ENCODE measurements at places on chromosomes 11 and 22.

DNA sequence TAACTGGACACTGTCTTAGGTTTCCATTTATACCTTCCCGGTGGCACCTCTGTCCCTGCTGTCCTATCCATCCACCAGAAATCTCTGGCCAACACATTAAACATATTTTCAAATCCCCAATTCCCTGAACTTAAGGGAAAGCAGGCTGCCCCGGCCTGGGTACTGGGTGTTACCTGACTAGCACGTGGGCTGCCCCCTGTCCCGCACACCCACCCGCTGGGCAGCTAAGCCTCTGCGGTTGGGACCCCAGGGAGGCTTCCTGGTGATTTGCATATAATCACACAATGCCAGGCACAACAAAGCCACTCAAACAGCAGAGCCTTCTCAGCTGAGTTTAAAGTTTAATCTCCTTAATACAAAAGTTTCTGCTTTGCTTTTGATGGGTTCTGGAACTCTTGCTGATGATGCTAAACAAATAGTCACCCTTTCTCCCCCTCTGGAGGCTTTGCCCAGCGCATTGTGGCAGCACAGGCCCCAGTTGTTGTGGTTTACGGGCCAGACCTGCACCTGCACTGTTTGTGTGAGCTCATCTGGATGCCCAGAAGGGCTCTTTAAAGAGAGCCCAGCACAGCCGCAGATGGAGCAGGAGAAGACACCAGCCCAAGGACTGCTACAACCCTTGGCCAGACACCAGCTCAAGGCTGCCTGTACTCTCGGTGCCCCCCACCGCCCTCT is 59.9 kb upstream of the POU2AF1 start:
- no peak for DNase-seq

DNA sequence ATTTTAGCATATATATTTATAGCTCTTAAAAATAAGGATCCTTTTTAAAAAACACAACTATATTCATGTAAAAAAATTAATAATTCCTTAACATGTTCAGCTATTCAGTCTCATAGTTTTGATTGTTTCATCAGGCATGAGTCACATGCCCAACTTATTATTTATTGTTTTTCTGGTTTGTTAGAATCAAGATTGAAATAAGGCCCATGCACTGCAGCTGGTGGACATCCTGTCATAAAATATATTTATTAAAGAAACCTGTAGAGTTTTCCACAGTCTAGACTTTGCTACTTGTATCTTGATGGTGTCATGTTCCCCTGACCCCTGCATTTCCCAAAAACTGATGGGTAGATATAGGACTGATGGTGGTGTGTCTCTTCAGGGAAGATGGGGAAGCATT is 77.4 kb downstream of the PARVA start:
- no peak for DNase-seq

GRCh38 chr11:24496386-24496735 is 492 bp upstream of the LUZP2 start:
- DNase-seq: no peak

DNA sequence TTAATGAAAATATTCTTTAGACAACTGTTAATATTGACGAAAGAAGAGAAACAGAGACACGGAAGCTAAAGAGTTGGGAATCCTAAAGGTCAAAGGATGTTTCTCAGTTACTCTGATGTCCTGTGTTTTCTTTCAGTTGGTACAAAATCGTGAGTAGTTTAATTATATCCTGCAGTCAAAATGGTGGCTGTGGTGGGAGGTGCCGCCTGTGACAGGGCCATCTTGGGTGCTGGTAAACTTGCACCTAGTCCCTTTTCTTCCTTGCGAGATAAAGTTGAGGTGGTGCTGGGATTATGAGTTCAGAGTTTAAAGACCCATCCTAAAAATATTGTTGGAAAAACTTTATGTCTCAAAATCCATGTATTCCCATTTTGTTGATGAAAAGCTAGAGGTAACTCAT is 2.2 kb downstream of the CECR2 start:
- no peak for DNase-seq

DNA sequence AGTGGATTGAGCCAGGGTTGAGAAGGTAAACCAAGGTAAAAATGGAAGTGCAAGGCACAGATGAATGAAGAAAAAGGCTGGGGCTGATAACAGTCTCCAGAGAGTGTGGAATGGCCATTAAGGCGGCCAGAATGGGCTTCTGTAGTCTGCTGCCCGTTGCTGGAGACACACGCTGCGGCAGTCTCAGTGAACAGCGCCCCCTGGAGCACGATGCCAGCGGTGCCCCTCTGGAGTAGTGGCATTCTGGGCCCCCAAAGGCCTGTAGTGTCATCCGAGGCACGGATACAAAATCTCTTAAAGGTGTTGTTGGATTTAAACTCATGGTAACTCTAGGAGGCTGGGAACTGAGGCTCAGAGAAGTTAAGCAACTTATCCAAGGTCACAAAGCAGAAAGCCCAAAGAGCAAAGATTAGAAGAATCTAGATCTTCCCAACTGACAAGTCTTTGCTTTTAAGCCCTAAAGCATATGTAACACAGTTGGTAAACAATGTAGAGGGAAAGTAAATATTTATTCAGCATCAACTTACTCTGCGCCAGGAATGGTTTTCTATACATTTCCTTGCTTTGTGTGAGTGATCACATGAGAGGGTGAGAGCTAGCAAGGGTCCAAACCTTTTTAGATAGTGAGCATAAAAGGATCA is 18.2 kb downstream of the KCNJ1 start:
- DNase-seq: peak; percentile 79

- no peak for DNase-seq
These were observed 97.4 kb upstream of the PRDM11 start for GRCh38 chr11:45048870-45049691.

GRCh38 chr22:35638410-35638809 is 9.8 kb upstream of the APOL6 start:
- DNase-seq: no peak

DNA sequence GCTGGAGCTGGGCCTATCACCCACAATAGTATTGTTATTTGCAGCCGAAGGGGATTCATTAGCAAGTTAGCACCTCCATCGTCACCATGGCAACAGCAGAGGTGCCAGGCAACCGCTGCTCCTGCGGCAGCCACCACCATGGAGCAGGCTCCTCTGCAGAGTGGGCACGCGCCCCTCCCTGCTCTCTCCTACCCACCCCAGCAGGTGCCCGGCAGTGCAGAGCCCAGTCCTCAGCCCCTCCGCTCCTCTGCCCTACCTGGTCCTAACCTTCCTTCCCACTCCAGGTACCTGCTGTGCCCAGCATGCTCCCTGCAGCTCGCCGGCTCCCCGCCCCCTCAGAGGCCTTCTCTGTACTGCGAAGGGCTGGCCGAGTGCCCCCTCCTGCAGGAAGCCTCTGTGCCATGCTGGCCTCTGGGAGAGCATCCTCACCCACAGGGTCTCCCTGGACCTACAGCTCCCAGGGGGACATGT is 3.6 kb downstream of the DUSP8 start:
- DNase-seq: no peak

DNA sequence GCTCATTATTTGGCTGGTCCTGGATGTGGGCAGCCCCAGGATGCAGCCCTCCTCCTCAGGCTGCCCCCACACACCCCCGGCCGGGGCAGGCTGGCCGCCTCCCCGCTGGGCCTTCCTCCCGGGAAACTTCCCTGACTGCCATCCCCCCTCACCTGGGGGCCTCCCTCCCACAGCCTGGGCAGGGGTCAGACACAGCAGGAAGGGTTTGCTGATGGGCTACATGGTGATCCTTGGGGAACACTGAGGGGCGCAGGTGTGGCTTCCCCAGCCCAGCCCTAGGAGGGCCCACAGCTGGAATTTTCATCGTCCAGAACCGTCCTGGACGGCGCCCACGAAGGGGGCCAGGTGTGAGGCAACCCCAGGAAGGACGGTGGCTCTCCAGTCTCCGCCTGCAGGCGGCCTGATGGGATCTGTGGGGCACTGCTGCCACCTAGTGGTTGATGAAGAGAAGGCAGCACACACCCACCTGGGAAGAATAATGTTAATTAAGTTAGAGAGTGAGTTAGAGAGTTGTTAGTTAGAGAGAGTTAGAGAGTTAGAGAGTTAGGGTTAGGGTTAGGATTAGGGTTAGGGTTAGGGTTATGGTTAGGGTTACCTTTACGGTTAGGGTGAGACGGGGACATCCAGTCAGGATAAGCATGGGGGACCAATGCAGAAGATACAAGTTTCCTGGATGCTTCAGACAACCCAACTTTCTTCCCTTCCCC is 75.9 kb upstream of the PRR5 start:
- peak; percentile 69 for DNase-seq

GRCh38 chr22:19850763-19851109 is 3.9 kb downstream of the GNB1L start:
- no peak for DNase-seq

GRCh38 chr11:2724104-2724503 is 24.3 kb upstream of the KCNQ1OT1 start:
- DNase-seq: no peak

GRCh38 chr22:39980596-39980995 is 14.2 kb upstream of the FAM83F start:
- DNase-seq: no peak

- no peak for DNase-seq
These were observed 160.4 kb downstream of the ATG16L2 start for GRCh38 chr11:72974487-72975205.

DNA sequence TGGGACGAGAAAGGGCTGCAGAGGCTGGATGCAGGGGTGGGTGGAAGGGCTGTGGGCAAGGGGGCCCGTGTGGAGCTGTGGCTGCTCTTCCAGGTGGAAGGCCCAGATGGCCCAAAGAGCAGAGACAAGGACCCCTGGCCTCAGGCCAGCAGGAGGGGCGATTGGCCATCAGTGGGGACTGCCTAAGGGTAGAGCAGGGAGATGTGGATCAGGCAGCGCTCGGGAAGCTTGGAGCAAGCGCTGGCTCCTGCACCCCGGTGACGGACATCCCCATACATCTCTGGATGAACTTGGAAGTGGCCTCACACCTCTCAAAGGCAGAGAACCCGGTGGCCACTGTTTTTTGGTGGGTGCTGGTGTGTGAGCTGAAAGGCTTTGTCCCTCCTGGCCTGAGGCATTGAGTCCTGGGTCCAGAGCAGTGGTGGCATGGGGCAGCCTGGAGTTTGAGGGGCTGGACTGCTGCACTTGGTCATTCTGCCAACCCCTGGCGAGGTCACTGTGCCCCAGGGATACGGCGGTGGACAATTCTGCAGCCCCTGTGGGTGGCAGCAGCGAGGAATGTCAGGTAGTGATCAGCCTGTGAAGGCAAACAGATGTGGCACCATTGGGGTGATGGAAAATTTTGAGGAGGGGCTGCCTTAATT is 5.9 kb downstream of the FRMD8 start:
- no peak for DNase-seq

Measured in germinal center (tissue), 1 donor.